ENCODE measurements at places on chromosomes 4 and X. TPM values are rescaled to one million over a fixed set of nuclear protein-coding genes. Genes with fewer than 3 reads are reported as not detected.

DNA sequence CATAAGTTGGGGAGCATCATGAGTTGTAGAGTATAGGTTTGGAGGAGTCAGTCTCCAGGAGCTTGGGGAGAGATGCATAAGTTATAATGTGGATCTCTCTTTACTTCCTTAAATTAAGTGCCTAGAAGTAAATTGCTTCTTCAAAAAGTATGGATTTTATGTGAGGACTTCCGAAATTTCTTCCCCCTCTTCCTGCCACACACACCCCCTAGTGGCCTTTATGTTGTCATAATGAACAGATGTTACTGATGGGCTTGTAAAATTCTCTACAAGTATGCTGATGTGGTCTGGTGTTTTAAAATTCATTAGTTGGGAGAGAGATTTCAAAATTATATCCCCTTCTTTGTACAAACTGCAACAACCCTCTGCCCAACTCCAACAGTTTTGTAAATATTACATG is 2.3 kb upstream of the METTL14 start:
- no peak for DNase-seq

- DNase-seq = no peak
Observed at GRCh38 chr4:100708776-100709175, 191.0 kb upstream of the EMCN start.

GRCh38 chr4:41077628-41078027 is 136.7 kb downstream of the APBB2 start:
- DNase-seq = no peak

DNA sequence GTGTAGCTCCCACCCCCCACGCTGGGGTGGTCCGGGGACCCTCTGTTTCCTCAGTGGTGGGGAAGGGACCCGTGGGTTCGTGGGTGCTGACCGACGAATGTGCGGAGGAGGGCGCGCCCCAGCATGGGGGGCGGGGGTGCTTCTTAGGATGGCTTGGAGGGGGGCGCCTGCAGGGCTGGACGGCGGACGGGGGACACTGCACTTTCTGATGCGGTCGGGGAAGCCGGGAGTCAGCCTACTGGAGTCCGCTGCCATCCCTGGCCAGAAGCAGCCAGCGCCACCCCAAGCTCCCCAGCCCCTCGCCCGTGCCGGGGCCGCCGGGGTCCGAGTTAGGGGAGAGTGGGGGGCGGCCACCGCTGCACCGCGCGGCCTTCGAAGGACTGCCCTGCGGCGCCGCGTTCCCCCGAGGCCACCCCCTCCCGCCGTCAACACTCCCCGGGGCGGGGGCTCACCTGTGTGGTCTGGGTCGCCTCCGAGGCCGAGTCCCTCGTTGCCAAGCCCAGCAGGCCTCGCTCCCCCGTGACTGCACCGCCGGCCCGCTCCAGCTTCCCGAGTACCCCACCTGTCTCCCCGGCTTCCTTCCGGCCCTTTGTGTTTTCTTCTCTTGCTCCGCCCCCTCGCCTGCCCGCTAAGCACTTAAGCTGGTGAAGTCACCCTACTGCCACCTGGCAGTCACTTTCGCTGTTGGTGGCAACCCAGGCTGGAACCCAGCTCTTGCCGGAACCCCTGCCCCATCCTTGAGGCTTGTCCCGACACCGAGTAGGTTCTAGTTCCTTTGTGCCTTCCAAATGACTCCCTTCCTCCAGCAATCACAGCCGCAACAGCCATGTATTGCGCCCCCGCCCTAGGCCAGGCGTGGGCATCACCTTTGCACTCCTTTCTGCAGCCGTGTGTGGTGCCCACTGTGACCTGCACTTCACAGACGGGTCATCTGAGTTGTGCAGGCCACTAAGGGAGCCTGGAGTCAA is at the start of gene OCIAD2:
TSS of gene OCIAD2 (minus strand) at position 569 of the 968 bp plus-strand sequence. CDS start 2,225 bp downstream, outside the sequence.
- peak; percentile 79 for DNase-seq

CLTRN gene
- not detected for total RNA-seq

- peak; percentile 30 for DNase-seq
Observed at GRCh38 chrX:54357414-54358377, at the start of gene WNK3. Gene WNK3 (minus strand): TSS chrX:54358046.

GRCh38 chr4:128288689-128289106 is 1.1 kb upstream of the PGRMC2 start:
- DNase-seq = peak; percentile 6

DUX4 gene
- total RNA-seq = not detected

DNA sequence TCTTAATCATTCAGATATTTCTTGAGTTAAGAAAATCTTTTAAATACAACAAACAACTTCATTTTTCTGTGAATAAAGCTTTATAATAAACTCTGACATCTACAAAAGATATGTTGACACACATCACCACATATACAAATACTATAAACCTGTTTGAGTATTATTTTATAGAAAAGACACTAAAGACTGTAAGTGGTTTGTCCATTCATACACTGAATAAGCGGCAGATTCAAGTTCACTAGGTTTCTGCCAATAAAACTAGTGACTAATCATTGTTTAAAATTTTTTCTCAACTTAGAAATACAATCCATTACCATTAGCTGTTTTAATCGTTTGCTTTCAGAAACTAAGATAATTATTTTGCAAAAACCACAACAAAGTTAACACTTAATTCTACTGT is 1900.0 kb downstream of the C4orf33 start:
- DNase-seq = no peak

PNMA6F gene
- not detected for total RNA-seq
